ENCODE measurements at places on chromosomes 1 and 21.

DNA sequence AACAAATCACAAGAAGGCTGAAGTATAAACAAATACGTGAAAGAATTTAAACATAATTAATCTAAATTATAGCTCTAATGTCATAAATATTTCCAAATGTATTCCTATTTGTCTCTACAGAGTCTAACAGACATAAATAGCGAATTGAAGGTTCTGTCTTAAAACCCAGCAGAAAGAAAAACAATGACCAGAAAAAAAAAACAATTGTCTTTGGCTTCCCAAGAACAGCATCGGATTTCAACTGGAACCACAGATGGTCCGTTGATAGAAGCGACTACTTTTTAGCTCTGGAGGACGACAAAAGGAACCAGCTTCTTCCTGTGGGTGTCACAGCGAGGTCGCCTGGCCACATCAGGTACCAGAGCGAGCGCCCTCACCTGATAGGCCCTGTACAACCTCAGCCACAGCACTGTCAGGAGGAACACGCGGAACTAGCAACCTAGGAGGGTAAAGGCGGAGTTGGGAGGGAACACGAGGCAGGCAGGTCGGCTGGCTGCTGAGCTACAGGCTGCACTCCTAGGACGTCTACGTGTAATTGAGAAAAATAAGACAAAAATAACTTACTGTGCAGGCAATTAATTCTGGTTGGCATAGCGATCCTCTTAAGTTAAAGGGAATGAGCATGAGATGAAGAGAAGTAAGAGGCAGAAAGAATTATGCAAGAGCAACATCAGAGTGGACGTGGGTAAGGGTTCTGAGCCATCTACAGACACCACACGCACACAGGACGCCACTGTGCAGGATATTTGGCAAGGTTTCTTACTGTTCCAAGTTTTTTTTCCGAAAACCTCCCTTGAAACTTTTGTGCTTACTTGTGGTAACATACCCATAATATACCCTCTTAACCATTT is 16.7 kb upstream of the PRDM15 start:
- DNase-seq, result peak; percentile 27

GRCh38 chr1:47219590-47220220 is 12.3 kb downstream of the TAL1 start:
- no peak for DNase-seq

- DNase-seq, result no peak
Measured at GRCh38 chr21:46171585-46171984, 12.7 kb downstream of the SPATC1L start.

- DNase-seq, result no peak
Measured at GRCh38 chr21:22355949-22356348, 1357.7 kb downstream of the NCAM2 start.

- no peak for DNase-seq
Measured at GRCh38 chr1:94988356-94988755, 61.4 kb upstream of the CNN3 start.

DNA sequence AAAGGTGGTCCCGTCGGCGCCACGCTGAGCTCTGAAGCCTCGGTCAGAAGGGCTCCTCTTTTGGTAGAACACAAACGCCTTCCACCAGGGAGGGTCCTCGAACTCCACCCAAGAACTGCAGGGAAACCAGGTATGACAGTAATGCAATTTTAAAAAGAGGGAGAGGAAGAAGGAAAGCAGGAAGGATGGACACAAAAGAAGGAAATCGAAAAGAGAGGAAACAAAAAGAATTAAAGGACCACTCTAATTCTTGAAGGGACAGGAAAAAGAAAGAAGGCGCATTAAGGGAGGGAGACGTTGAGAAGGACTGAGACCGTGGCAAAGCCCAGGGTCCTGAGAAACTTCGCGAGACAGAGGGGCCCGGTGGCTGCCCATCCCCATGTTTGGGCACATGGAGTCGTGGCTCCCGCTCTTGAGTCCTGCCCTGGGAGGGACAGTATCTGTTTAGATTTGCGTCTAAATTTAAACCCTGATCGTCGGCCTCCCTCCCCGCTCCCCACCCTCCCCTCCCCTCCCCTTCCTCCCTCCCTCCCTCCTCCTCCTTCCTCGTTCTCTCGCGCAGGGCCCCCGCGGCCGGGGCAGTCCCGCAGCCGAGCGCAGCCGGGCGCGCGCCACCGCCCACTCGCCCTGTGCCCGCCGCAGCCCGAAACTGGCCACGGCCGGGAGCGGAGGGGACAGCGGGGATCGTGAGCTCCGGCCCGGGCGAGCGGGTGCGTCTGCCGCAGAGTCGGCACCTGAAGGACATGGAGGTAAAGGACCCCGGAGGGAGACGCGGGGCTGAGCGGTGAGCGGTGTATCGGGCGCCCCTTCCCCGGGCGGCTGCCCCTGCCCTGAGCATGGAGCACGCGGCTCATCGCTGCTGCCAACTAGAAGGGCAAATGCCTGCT is at the start of gene RCSD1:
Gene RCSD1, plus strand, starts transcription at position 552 of the 887 bp plus-strand sequence. Its CDS starts 192 bp downstream, at position 744.
- no peak for DNase-seq

DNA sequence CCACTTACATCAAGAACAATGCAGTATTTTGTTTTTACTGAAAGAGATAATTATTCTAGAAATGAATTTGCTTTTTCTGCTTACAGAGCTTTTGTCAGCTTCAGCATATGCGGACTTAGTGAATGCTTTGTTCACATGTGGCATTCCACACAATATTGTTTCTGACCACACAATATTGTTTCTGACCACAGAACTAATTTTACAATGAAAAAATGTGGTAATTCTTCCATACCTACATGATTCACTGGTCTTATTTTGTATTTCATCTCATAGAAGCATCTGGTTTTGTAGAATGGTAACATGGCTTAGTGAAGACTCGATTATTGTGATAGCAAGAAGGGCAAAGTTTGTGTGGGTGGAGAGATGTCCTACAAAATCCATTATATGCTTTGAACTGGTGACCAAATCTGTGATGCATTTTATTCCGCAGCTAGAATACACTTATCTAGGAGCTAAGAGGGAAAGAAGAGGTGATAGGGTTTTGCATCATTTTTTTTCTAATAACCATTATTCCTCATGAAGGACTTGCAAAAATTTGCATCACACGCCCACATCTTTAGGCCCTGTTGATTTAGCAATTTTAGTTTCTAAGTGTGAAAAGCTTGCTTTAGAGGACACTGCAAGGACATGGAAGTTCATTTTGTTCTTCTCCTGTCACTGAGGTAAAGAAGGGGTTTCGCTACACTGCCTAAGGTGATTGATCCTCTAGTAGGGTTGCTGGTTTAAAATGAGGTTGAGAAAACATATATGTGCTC is 75.3 kb downstream of the HLX start:
- no peak for DNase-seq

- DNase-seq, result no peak
Measured at GRCh38 chr1:67683316-67683715, 1.7 kb upstream of the GADD45A start.

DNA sequence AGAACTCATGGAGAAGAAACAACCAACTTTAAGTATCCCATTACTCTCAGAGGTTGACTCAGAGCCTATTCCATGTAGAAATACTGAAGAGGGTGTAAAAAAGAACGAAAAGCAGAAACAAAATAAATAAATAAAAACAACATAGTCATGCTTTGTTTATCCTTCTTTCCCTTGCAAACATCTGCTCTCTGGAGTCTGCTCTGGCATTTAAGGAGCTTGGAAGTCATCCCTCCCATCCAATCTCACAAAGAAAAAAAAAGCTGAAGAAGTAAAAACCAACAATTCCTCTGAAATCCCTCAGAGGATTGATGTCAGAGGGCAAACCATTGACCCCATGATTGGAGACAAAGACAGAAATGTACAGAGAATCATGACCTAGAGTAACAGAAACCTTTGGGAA is 302.6 kb upstream of the GREM2 start:
- DNase-seq, result no peak

- DNase-seq, result no peak
Measured at GRCh38 chr1:94067196-94067595, 53.8 kb downstream of the ABCA4 start.

DNA sequence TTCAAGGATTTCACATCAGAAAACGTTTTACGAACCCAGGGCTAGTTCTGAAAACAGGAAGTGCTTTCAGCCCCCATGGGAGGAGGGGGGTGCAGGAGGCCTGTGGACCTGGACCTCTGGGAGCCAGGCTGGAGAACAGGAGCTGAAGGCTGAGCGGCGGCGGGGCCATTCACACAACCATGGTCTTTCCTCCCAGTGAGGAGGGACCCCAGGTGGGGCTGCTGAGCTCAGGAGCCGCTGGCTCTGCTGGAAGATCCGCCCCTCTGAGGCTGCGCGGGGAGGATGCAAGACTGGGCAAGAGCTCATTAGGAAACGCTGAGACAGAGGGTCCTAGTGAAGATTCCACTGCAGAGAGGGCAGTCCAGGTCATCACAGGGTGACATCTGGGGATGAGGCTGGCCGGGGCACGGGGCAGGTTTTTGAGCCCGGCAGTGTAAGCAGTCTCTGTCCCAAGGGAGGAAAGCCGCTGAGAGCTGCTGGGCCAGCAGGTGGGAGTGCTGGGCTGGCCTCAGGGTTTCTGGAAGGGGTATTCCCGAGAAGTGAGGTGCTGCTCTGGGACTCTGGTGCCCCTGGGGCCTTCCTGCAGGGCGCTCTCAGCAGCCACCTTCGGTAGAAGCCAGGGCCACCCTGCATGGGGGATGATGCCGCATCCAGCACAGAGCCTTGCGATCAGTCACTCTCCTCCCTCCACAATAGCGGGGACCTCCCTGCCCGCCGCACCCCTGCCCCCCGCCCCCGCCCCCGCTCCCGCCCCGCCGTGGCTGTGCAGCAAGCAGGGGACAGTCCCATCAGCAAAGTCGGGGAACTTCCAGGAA is 7.5 kb downstream of the MX2 start:
- peak; percentile 25 for DNase-seq

Data from T-helper 17 cell (primary cell).